H4 (cell line): ENCODE measurements at places on chromosomes 2 and 18. TPM values are rescaled to one million over a fixed set of nuclear protein-coding genes. Genes with fewer than 3 reads are reported as not detected.

FEV gene
- total RNA-seq: not detected in 2 replicates

- peak; percentile 63 for DNase-seq
Observed at GRCh38 chr2:147045113-147045512, 799.7 kb upstream of the ACVR2A start.

GRCh38 chr18:26386441-26386840, 160.2 kb downstream of the TAF4B start:
- DNase-seq: no peak

MYO7B gene
- 0.48 TPM in 1 of 2 replicates, not detected in the other for total RNA-seq

GRCh38 chr2:129752686-129753085, 226.8 kb upstream of the RAB6C start:
- DNase-seq: no peak

ANKRD36C gene
- 1.4 and 2.5 TPM in 2 replicates for total RNA-seq

EPB41L3 gene
- total RNA-seq: 10.3 and 14.1 TPM in 2 replicates

CTLA4 gene
- not detected in 2 replicates for total RNA-seq
